ENCODE measurements at places on chromosomes 7 and 10. TPM values are rescaled to one million over a fixed set of nuclear protein-coding genes. Genes with fewer than 3 reads are reported as not detected.
A peak's percentile ranks its signal among the peaks of the same experiment; 100 is the strongest.

DNA sequence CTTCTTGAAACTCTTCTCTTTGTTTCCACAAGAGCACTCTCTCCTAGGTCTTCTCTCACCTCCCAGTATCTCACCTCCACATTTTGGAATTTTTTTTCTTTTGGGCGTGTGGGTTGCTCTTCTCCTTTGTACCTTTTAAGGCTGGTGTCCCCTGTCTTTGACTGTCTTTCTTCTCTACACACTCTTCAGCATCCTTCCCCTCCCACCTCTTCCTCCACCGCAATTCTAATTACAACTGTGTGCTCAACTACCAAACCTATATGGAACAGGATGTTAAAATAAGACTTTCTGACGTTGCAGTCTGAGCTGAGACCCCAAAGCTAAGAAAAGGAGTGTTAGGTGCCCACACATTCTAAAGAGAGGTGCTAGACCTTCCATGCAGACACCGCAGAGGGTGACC is 14.0 kb upstream of the ADRB1 start:
- DNase-seq: no peak

- DNase-seq: no peak
Observed at GRCh38 chr7:34728156-34728555, 70.1 kb downstream of the NPSR1 start.

DNA sequence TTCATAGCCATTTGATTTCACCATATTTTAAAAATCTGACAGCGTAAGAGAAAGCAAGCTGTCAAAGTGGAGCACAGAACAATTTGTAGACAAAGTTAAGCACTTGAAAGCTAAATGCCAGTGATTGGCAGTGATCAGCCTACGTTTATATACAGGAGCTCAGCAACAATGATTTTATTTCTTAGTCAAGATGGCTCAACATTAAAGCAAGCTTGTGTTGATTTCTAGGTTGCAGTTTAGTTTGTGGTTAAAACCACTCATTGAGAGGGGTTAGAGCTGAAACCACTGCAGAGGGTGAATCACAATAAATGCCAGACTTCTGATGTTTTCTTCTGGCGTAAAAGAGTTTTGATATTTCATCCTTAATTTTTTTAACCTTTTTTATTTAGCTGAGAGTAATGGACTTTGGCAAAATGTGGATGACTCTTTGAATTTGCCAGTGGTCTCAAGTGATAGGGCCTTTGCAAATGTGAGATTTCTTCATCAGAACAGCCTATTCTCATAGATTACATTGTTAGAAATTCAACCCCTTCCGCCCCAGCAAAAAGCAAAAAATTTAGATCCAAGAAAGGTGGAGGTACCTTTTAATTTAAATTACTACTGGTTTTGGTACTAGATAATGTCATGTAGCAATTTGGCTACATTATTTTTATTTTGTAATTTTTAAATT is 73.8 kb downstream of the SHOC2 start:
- peak; percentile 80 for DNase-seq

DNA sequence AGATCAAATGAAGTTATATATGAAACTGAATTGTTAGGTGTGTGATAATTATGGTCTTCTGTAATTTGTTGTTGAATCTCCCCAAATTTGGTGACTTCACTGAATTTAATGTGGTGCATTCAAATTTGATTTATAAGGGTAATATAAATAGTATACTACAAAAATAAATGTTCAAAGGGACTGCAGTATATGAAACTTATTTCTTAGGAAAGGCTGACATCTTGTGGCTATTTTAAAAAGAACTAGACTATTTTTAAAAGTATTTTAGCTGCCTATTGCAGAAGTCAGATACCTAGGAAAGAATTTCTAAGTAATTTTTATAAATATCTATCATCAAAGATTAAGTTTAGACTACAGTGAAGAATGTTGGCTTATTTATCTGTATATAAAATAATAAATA is 36.6 kb downstream of the ATRNL1 start:
- peak; percentile 25 for DNase-seq

DNA sequence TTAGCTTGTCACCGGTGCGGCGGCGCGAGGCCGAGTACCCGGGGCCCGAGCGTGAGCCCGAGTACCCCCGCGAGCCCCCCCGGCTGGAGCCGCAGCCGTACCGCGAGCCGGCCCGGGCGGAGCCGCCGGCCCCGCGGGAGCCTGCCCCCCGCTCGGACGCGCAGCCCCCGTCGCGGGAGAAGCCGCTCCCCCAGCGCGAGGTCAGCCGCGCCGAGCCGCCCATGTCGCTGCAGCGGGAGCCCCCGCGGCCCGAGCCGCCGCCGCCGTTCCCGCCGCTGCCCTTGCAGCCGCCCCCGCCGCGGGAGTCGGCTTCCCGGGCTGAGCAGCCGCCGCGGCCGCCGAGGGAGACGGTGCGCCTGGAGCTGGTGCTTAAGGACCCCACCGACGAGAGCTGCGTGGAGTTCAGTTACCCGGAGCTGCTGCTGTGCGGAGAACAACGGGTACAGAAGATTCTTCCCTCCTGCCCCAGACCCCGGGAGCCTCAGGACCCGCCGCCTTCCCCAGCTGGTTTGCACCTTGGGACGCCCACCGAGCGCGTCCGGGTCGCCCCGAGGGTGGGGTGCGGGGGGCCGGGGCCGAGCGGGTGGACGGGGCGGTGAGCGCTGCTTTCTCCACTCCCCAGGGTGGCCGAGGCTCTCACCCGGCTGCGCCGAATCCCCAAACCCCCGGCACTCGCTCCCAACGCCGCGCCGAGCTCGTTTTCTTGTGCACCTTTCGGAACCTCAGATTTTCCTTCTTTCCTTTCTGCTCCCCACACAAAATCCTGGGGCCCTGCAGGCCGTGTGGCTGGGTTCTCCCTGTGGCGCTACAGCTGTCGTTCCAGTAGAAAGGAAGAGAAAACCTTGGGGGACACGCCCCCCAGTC is 708 bp downstream of the UBN2 start:
- peak; percentile 32 for DNase-seq

DNA sequence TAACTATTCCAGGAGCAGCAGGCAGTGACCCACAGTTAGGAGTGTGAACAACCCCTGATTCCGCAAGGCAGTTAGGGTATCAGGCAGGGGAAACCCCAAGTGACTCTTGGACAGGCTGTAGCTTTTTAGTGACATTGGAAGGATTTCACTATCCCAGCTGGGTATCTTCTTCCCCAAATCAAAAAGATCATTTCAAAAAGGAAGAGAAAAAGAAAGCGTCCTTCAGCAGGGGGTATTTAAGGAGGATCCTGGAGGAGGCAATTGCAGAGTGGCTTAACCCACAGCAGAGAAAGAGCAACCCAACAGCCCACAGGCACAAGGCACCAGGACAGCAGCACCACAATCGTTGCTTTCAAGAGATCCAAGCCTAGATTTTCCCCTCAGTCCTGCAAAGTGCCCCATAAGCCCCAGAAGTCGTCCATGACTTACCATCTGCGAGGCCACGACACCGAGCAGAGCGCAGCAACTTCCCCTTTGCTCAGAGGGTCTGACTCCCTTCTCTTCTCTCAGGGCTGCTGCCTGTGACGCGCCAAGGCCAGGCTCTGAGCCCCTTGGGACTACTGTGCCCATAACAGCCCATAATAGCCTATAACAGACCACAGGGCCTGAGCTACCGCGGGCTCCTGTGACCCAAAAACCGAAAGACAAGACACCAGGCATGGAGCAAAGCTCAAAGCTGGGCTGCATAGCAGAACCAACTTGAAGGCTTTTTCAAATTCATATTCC is 19.8 kb downstream of the PIK3AP1 start:
- no peak for DNase-seq

- DNase-seq: peak; percentile 36
Observed at GRCh38 chr7:98399890-98400541, 874 bp downstream of the BAIAP2L1 start.

- no peak for DNase-seq
Observed at GRCh38 chr7:29154076-29154475, 7.7 kb upstream of the CPVL start.

DNA sequence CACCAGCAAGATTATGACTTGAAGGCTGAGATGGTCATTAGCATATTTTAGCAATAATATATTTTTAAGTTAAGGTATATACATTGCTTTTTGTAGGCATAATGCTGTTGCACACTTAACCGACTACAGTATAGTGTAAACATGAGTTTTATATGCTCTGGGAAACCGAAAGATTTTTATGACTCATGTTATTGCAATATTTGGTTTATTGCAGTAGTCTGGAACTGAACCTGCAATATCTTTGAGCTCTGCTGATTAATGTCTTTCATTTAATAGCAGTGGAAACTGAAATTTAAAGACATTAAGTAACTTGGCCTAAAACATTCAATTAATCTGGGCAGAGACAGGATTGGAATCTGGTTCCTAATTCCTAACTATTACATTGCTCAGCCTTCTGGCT is 266.7 kb upstream of the PLXDC2 start:
- no peak for DNase-seq

DNA sequence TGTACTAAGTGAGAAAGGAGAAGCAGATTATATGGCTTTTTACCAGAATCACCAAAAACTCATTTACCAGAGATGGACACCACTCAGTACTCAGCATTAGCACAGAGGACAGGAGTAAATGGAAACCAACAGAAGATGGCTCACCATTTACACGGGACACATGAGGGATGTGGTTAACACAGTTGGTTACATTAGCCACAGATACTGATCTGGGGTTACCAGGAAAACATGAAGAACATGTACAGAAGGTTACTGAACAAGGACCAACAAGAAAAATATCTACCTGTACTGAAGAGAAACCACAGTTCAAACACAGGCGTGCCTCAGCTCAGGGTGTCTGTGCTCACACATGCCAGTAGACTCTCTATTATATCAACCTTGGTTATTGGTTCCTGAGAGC is 1285.8 kb upstream of the SORCS1 start:
- no peak for DNase-seq

DNA sequence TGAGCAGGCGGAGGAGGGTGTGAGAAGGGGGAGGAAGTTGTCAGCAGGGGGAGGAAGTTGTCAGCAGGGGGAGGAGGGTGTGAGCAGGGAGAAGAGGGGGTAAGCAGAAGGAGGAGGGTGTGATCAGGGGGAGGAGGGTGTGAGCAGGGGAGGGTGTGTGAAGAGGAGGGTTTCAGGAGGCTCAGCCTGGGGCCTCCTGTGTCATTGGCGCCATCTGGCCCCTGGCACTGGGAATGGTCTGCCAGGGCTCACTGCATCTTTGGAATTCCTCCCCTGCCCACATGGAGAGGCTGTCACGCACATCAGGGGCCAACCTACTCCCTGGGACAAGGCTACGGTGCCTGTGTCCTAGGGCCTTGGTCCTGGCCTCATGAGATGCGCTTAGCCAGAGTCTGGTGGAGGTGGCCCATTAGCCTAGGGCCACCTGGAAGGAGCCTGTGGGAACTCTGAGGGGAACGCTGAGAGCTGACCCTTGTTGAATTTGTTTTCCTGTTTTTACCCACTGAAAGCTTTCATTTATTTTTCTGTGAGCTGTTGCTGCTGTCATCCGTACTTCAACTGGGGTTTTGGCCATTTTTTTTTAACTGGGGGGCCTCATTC is 18.0 kb downstream of the CAMK2B start:
- peak; percentile 46 for DNase-seq

GRCh38 chr7:51180092-51180491 is 136.5 kb downstream of the COBL start:
- no peak for DNase-seq

DNA sequence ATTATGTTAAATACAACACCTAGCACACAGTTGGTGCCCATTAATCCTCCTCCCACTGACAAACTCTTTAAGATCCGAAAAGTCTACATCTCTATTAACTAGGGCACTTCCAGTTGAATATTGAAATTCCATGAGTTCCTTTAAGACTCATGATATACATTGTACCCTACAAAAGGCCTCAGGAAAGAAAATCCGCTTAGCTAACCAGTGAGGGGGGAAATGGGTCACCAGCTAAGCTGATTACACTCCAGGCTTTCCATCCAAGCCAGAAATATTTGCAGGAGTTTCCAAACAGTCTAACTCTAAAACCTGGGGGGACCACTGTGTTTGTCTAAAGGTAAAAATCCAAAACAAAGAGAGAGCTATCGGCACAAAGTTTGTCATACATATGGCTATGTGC is 1.3 kb upstream of the LRIT2 start:
- no peak for DNase-seq

DNA sequence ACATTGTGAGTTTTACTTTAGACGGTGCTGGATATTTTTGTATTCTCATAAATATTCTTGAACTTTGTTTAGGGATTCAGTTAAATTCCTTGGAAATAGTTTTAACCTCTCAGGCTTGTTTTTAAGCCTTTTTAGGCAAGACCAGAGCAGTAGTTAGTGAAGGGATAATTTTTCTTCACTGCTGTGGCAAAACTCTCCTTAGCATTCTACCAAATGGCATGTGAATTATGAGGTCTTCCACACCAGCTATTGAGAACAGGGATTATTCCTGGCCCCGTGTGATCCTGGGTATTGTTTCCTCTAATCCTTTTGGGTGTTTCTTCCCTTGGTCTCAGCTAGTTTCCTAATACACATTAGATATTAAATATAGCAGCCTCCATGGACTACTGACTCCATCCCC is 46.2 kb downstream of the CCDC71L start:
- DNase-seq: no peak

- DNase-seq: no peak
Observed at GRCh38 chr10:47048526-47048905, 137.3 kb downstream of the PTPN20 start.

DNA sequence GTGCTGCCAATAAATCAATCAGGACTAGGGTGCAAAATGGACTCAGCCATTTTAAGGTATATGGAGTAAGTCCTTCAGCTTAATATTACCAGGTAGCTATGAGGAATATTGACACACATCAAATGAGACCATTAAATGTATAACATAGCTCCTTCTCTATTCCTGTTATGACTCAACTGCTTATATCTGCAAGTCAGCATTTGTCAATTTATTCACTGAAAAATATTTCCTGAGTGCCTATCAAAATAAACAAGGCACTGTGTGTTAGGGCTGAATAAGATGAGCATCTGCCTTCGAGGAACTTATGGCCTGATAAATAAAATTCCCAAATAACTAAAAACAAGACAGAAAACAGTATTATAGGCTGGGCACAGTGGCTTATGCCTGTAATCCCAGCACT is 113.8 kb downstream of the CDK6 start:
- no peak for DNase-seq

- DNase-seq: no peak
Observed at GRCh38 chr7:67777119-67777518, 780.5 kb downstream of the TYW1 start.

- no peak for DNase-seq
Observed at GRCh38 chr7:39909526-39909925, 40.5 kb upstream of the CDK13 start.

GRCh38 chr10:80585812-80586211 is 48.1 kb downstream of the SH2D4B start:
- DNase-seq: no peak

DNA sequence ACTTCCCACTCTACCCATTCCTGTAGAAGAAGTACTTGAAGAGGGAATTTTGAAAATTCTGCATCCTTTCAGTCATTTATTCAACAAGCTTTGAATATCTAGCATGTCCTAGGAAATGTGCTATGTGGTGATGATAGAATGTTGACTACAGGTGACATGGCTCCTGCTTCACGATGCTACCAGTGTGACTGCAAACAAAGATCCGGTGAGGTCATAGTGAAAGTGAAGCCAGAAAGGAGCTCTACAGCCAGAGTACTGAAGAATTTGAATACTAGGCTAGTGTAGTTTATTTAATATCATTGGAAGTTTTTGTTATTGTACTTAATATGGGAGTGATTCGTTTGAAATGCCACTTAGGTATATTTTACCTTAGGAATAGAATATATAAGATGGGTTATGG is 348.1 kb downstream of the TFEC start:
- DNase-seq: no peak

CCDC3 gene
- 0.05 TPM for total RNA-seq

SPDYE8 gene
- not detected for total RNA-seq

FBXL13 gene
- total RNA-seq: 0.84 TPM

SAMD9 gene
- total RNA-seq: 14.4 TPM

CH25H gene
- 0.11 TPM for total RNA-seq

ADAP1 gene
- total RNA-seq: 0.71 TPM

SRGN gene
- 141 TPM for total RNA-seq

CAV1 gene
- 1,029 TPM for total RNA-seq

PCGF6 gene
- total RNA-seq: 8.3 TPM

PRKAR1B gene
- 22.9 TPM for total RNA-seq
